Muscle of leg (tissue), 16 donors: ENCODE measurements at places on chromosomes 2 and 18. TPM values are rescaled to one million over a fixed set of nuclear protein-coding genes. Genes with fewer than 3 reads are reported as not detected.

- peak; percentile 40 for DNase-seq
- no peak overlapping the region for H3K4me3 ChIP-seq
- H3K27ac ChIP-seq = peak overlapping the region; percentile 47
These were observed 31.5 kb upstream of the NCKAP5 start for GRCh38 chr2:133599811-133600210.

PSMA8 gene
- polyA plus RNA-seq = 0.15 TPM

DNA sequence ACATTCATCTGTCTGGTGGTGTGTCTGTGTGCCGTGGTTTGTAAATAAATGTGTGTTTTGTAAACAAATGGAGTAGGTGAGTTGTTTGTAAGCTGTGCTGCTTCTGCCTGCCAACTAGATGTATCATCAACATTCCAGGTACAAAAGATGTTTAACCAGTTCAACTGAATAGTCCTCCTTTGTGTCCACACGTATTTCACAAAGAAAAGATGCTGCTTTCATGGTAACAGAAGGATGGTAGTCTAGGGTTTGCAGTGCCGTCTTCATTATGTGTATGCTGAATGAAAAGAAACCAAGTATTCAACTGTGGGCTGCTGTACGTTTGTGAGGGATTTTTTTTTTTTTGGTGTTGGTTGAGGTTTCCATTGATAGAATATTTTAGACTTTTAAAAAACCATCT lies 72.1 kb downstream of the CAMKMT start:
- no peaks in the 10 kb centered on the region for H3K36me3 ChIP-seq
- H3K27me3 ChIP-seq = no peaks in the 10 kb centered on the region

GRCh38 chr2:210268281-210268680 lies 43.0 kb upstream of the ACADL start:
- DNase-seq = no peak
- H3K27me3 ChIP-seq = no peaks in the 10 kb centered on the region
- no peak overlapping the region for H3K4me3 ChIP-seq
- no peaks in the 10 kb centered on the region for H3K4me1 ChIP-seq

TUBA4B gene
- 0.17 TPM for polyA plus RNA-seq
